ENCODE measurements at places on chromosomes 16 and 17. TPM values are rescaled to one million over a fixed set of nuclear protein-coding genes. Genes with fewer than 3 reads are reported as not detected.
A peak's percentile ranks its signal among the peaks of the same experiment; 100 is the strongest.

Gene SPHK1
- 0.63 TPM for polyA plus RNA-seq

GRCh38 chr17:48611213-48611612, 396 bp upstream of the HOXB7 start:
- DNase-seq, result no peak

GRCh38 chr16:57335366-57335765, 23.2 kb upstream of the CCL22 start:
- no peak for DNase-seq

DNA sequence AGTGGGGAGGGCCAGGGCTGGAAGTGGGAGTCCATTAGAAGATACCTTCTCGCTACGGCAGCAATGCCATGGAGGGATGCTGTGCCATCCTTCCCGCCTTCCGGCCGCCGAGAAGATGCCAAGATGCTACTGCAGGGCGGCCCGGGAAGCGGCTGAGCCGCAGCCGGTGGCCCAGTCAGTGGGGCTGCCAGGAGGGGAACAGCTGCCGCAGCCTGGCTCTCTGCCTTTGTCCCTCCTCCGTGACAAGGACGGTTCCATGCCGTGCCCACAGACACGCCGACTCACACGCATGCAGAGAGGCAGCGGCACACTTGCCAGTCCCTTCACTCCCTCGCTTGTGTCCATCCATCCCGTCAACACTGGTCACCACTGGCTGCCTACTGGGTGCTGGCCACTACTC, 20.2 kb upstream of the NCBP3 start:
- DNase-seq, result no peak

GRCh38 chr17:801660-802059, 19.5 kb downstream of the MRM3 start:
- DNase-seq, result no peak

- DNase-seq, result peak; percentile 92
Observed at GRCh38 chr16:31472709-31473203, 804 bp downstream of the TGFB1I1 start.

Measured in GM23338 (cell line).